ENCODE measurements at places on chromosomes 1 and 21. TPM values are rescaled to one million over a fixed set of nuclear protein-coding genes. Genes with fewer than 3 reads are reported as not detected.

DNA sequence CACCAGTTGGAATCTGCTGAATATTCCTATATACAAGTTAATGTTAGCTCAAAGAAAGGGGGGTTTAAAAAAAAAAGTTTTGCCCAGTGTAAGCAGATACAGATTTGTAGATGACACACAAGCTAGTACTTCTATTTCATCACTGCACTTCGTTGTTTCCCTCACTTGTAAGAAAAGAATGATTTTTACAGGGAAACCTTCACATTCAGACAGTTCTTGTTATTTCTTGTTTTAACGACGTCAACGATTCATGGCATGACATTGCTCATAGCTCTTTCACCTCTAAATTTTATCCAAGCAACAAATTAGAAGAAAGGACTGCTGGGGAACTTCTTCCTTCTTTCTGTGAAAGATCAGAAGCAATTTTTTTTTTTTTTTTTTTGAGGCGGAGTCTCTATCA, 25.7 kb upstream of the C1orf105 start:
- peak; percentile 21 for DNase-seq

GRCh38 chr1:203378556-203379245, 27.8 kb upstream of the FMOD start:
- peak; percentile 69 for DNase-seq

GRCh38 chr1:238061967-238062613, 171.4 kb upstream of the ZP4 start:
- DNase-seq, result peak; percentile 32

- peak; percentile 79 for DNase-seq
Measured at GRCh38 chr1:239951511-239952140, 140.1 kb upstream of the FMN2 start.

DNA sequence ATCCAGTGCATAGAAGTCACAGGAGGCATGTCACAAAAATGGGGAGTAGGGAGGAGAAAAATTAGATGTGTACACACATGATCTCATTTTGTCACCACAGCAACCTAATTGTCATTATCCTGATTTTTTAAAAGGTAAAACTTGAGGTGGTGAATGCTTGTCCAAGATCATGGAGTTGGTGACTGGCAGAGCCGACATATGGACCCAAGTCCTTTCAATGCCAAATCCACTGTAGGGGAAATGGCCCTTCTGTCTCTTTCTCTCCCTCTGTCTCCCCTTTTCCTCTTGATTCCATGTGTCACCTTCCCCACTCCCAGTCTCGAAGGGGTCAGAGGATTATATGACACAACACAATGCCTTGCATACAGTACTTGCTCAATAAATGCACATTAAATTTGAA, 65.7 kb upstream of the JUN start:
- DNase-seq, result no peak

DNA sequence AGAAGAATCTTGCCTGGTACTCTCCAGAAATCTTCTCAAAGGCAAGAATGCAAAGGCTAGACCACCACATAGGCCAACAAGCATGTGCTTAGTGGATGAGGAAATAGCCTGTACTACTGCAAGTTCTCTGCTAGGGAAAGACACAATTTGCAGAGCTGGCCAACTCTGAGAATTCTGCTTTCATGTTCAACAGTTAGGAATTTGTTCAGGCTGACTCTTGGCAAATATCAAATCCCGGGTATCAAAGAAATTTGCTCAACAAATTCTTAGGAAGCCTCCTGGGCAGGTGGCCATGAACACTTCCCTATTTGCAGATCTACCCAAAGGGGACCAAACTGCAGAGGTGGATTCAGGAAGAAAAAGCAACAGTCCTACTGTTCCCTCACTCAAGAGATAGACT, 15.0 kb upstream of the H3-3A start:
- DNase-seq, result peak; percentile 37

DNA sequence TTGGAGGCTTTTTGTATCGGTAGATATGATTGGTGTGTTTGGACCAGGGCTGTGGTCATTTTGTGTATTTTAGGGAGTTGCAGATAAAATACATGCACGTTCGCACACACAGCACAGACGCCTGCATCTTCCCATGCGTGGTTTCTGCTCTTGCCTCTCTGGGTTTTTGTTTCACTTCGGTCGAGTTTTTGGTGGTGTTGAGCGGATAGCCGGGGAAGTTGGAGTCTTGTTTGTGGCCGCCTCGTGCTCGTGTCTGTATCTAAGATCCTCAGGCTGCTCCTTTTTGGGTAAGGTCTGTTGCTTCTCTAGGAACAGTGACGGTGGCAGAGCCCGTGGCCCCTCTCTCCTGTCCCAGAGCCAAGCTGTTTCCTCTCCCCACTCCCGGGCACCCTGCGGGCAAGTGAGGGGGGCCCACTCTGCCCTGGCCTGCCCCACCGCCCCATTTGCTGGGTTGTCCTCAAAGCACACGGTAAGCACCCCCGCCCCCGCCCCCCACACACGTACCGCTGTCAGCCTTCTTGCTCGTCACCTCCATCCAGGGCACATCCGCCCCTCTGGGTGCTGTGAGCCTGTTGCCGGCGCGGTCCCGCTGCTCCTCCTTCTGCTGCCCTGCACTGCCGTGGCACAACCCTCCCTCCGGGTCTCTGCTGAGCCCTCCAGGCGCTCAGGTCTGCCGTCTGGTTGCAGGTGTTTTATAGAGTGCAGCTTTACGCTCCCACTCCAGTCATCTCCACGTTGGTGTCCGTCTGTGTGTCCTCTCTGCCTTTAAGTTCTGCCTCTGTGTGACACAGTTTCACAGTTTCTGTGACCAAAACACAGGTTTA, 51.9 kb downstream of the AGPAT3 start:
- no peak for DNase-seq

GRCh38 chr1:43484367-43484766, 30.6 kb upstream of the HYI start:
- DNase-seq, result no peak

FMO4 gene
- 1.5 TPM for polyA plus RNA-seq

AIRE gene
- polyA plus RNA-seq, result not detected

ZBTB18 gene
- polyA plus RNA-seq, result 10.3 TPM
